Melanocyte of skin (primary cell): ENCODE measurements at places on chromosomes 1 and 21. TPM values are rescaled to one million over a fixed set of nuclear protein-coding genes. Genes with fewer than 3 reads are reported as not detected.

Gene AMY2A
- not detected in 2 replicates for total RNA-seq

Gene SYT14
- 32.3 and 36.1 TPM in 2 replicates for total RNA-seq

Gene ITGB2
- not detected in 2 replicates for total RNA-seq

Gene GSTM1
- total RNA-seq: 11.4 TPM in 1 of 2 replicates, not detected in the other

Gene SYNC
- total RNA-seq: 20.8 and 28.3 TPM in 2 replicates

Gene ECE1
- 11.0 and 15.0 TPM in 2 replicates for total RNA-seq

Gene NMNAT1
- total RNA-seq: 5.7 and 7.7 TPM in 2 replicates

Gene CFAP126
- not detected in 2 replicates for total RNA-seq
